Peyer's patch (tissue), 4 donors: ENCODE measurements at places on chromosomes 3 and 15. TPM values are rescaled to one million over a fixed set of nuclear protein-coding genes. Genes with fewer than 3 reads are reported as not detected.
A peak's percentile ranks its signal among the peaks of the same experiment; 100 is the strongest.

ITGB5 gene
- total RNA-seq, result 135 TPM

AMIGO3 gene
- total RNA-seq, result 3.3 TPM

DNA sequence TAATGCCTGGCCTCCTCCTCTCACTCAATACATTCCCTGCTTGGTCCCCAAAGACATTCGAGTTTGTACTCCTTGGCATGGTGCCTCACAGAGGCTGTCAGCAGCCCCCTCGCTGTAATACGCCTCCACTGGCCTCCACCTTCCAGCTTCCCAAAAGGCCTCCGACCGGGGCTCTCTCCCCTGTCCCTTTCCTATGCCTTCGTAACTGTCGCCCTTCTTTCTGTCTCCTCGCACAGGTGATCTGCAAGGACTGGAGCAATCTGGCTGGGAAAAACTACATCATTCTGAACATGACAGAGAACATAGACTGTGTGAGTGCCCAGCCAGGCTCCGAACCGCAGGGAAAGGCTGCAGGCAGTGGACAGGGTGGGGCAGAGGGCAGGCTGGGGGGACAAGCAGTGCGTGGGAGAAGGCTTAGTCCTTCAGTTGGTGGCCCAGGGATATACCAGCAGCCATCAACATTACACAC, 10.7 kb upstream of the ABTB1 start:
- no peak for DNase-seq

DNA sequence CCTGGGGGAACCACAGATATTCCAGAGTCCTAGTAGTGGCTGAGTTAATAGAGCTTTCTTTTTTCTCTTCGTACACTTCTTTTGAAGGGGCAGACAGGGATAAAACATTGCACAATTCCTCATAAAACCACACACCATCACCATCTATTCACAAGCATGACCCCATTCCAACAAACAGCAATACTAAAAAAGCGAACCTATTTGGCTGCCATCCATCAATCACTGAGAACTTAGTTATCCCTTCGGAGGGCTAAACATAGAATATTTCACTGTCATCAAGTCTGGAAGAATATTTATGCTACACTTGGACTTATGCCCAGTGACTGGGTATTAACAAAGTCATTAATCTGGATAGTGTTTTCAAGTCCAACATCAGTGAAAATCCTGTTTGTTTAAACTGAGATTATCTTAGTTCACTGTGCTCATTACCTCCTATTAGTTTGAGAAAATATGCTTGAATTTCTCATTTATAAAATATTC, 80.3 kb upstream of the PRTG start:
- no peak for DNase-seq

PLA2G4B gene
- 7.2 TPM for total RNA-seq

DNA sequence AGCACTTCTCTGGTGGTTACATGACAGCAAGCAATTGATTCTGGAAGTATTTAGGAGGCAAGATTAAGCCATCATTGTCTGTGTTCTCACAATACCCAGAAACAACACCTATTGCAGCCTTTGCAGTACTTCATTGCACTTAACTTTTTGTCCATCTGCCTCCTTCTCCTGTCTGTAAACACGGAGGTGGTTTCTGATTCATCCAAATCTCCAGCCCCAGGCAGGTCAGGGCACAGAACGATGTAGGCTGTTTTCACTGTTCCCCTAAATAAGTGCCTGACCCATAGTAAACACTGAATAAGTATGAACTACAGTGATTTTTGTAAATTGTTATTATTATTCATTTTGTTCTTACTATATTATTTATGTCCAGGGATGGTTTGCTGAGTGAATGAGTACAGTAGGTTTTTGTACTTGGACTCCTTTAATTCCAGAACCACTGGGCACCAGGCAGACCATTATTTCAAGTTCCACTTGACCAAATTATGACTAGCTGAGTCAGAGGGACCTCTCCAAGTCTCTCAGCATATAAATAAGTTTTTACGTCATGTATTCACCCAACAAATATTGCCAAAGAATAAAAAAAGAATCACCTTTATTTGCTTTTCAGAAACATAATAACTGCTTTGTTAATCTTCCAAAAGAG, 283.3 kb upstream of the TRIM42 start:
- no peak for DNase-seq

- peak; percentile 54 for DNase-seq
Measured at GRCh38 chr3:131082871-131083863, 56.5 kb downstream of the NEK11 start.

DNA sequence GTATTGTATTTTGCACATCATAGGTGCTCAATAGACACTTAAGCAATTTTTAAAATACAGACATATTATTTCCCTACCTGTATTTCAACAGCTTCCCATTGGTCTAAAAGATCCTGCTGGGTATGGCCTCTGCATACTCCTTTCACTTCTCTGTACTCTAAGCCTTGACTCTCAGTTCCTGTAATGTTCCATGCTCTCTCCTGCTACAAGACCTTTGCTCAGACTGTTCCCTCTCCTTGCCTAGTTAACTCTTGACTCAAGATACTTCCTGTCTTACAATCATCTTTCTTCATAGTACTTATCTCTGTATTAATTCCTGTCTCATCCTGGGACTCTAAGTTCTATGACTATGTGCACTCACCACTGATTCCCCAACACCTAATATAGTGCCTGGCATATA, 1.7 kb downstream of the SCN11A start:
- no peak for DNase-seq

LRRC2 gene
- 23.9 TPM for total RNA-seq

DNA sequence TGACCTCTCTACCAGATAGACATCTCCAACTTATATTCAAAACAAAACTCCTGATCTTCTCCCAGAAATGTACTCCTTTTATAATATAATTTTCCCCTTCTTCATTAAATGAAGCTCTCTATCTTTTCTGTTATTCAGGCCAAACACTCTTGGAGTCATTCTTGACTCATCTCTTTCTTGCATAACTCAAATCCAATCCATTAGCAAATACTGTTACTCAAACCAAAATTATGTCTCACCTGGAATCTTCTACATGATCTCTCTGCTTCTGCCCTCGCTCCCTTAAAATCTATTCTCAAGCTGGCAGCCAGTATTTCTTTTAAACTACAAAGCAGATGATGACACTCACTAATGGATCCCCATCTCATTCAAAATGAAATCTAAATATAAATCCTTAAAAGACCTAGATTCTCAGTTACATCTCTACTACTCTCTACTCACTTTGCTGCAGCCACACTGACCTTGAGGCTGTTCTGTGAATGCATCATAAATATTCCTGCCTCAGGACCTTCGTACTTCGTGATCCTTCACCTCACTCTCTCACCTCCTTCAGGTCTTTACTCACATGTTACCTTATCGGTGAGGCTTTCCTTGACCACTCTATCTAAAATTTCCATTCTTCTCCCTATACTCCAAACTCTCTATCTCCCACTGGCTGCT, 160.9 kb downstream of the TBC1D5 start:
- DNase-seq, result no peak

AMOTL2 gene
- total RNA-seq, result 72.8 TPM

DNA sequence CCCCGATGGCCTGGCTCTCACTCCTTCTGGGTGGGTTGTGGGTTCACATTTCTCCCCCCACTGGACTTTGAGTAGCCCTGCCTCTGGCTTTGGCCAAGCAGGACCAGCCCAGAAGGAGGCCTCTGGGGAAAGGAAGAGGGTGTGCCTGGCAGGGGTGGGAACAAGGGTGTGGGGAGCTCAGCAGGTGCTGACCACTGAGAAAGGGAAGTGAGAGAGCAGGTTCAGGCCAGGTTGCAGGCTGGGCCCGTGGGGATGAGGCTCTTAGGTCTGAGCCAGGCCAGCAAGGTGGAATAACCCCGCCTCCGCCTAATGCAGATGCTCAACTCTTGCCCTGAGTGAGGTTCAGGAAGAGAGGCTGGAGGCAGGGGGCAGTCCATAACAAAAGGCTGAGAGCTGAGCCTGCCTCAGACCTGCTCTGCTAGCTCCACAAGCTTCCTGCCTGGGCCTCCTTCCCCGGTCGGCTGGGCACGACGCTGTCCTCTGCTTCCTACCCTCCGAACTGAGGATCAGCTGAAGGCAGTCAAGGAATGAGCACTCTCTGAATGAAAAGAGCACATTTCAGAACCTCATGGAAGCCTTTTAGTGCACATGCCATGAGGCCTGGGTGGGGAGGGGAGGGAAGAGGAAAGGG, 82.7 kb downstream of the TLE3 start:
- DNase-seq, result peak; percentile 43

DNA sequence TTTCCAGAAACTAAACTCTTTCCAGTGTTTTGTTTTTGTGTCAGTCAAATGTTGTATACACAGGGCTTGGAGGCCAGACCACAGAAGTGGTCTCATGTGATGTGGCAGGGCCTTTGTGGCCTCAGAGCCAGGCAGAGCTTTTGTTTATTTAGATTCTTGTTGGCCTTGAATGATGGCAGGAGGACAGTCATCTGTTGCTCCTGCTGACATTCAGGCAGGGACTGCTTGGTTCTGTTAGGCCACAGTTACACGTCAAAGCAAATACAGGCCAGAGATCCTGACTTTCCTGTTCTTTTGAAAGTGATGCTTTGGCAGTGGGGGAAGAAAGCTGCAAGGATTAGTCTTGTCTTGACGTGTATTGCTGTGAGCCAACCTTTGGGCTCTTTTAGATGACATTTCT, 325.1 kb downstream of the CACNA2D3 start:
- no peak for DNase-seq

GRCh38 chr3:108412121-108412750, 98.2 kb downstream of the MYH15 start:
- DNase-seq, result no peak

DNA sequence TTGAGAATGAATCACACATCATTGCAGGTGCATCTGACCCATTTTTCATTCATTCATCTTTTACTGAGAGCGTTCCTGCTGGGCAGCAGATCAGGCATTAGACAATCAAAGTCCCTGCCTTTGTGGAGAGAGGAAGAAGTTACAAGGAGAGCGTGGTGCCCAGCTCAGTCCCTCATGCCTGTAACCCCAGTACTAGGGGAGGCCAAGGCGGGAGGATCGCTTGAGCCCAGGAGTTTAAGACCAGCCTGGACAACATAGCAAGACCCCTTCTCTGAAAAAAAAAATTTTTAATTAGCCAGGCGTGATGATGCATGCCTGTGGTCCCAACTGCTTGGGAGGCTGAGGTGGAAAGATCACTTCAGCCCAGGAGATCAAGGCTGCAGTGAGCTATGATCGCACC, 35.0 kb upstream of the MEX3B start:
- no peak for DNase-seq

DNA sequence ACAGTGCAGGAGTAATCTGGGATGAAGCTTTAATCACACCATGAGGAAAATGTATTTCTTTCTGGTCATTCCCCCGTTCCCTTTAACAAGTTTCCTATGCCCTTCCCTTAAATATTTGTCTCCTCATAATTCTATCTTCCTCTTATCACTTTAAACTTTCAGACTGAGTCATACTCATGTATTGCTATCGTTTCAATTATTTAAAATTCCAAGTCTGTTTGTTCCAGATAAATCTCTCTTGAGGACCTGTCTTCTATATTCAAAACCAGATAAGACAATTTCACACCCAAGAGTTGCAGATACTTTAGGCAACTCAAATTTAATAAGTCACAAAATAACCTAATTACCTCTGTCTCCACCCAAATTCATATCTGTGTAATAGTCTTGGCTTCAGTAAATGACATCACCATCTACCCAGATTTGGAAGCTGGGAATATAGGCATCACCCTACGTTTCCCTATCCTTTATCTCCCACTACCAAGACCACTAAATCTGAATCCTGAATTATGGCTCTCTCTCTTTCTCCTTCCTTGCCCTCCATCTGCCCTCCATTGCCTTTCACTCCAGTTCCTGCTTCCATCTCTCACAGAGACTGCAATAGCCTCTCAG, 220.1 kb downstream of the PYDC2 start:
- DNase-seq, result no peak

DNAJB11 gene
- total RNA-seq, result 23.9 TPM

- no peak for DNase-seq
Measured at GRCh38 chr3:89449086-89449485, 341.7 kb downstream of the EPHA3 start.

DNA sequence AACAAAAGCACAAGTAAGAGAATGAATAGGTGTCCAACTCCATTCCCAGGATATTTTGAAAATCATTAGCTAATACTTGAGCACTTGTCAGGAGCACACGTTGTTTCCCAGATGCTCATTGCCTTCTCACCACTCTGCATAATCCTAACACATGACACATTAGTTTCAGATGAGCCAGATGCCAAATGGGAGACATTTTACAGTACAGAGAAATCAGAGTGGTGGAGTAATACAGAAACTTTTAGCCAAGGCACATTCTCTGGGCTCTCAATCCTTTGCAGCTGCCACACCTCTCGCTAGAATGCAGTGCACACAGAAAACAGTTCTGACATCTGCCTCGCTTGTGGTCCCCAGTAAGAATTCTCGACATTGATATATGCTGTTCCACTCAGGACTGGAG, 76.6 kb downstream of the P3H2 start:
- no peak for DNase-seq

DNA sequence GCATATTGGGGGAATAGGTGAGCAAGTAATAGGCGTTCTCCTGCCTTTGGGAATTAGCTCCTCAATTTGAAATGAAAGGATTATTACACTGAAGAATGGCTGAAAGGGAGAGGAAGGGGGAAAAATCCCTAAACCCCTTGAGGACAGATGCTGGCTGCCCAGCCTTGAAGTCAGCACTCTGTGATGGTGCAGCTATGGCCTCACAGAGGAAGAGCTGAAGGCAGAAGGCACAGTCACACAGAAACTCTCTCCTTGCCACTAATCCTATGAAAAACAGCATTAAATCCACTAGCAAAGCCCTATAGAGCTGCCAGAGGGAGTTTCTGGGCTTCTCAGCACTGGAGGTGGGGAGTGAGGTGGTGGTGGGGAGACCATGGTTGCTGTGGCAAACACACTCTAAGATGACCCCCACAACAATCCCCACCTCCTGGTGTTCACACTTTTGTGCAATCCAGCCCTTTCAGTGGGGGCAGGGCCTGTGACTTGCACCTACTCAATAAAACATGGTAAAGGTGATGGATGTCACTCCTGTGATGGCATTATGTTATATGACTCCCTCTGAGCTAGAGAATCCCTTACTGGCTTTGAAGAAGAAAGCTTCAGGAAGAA, 101.2 kb downstream of the RFTN1 start:
- no peak for DNase-seq

TICRR gene
- 3.0 TPM for total RNA-seq

GRCh38 chr3:179107617-179108016, 36.0 kb upstream of the ZMAT3 start:
- DNase-seq, result no peak

GRCh38 chr3:124125315-124125714, 133.4 kb upstream of the ROPN1 start:
- DNase-seq, result no peak

DNA sequence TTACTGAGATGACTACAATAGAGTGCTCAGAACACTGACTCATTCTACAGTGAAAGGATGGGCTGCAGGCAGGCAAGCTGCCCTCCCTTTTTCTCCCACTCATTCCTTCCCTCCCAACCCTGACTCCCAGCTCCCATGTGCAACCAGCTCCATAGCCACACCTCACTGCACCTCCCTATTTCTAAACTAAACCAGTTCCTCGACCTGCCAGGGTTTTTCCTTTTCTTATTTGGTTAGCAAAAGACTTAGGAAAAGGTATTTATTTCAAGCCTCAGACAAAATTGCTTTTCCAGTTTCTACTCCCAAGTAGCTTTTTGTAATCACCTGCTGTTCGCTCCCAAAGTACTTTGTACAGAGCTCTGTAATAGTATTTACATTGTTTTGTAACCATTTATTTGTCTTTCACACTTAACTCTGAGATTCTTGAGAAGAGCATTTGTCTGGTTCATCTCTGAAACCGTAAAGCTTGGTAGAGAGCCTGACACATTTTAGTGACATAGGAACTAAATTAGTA, 2.2 kb downstream of the AADAC start:
- no peak for DNase-seq

- no peak for DNase-seq
Measured at GRCh38 chr3:34394978-34395748, 596.7 kb downstream of the PDCD6IP start.

ALDH1A2 gene
- total RNA-seq, result 1.1 TPM

NLGN1 gene
- 3.3 TPM for total RNA-seq
